Posterior vena cava (tissue), 2 donors: ENCODE measurements at places on chromosomes 4 and X. TPM values are rescaled to one million over a fixed set of nuclear protein-coding genes. Genes with fewer than 3 reads are reported as not detected.

Gene SSX2
- not detected for total RNA-seq

DNA sequence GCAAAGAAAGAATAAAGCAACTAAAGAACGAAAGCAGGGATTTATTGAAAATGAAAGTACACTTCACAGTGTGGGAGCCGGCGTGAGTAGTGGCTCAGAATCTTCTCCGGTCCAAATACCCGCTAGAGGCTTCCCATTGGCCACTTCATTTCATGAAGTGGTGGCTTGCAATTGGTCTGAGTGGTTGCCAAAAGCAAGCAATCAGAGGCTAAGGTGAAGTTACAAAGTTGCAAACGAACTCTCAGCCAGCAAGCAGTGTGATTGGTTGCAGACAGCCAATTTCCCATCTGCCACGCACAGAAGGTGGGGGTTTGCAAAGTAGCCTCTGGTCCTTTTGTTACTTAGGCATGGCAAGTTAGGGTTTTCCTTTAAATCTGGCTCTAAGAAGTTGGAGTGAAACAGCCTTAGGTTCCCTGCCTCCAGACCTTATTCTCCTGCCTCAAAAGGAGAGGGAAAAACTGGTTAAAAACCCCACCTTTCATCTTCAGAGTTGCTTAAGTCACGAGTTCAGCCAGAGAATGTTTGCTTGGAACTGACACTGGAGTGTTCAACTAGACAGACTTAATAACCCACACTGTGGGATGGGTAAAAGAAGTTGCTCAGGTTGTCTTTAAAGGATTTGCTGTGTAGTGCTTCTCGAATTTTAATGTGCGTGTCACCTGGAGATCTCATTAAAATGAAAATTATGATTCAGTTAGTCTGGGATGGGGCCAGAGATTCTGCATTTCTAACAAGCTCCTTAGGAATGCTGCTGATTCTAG, 6.9 kb upstream of the CLOCK start:
- DNase-seq: no peak

- no peak for DNase-seq
These were observed 407.3 kb upstream of the SLIT2 start for GRCh38 chr4:19844446-19844845.

Gene DIPK2B
- total RNA-seq: 32.2 TPM

DNA sequence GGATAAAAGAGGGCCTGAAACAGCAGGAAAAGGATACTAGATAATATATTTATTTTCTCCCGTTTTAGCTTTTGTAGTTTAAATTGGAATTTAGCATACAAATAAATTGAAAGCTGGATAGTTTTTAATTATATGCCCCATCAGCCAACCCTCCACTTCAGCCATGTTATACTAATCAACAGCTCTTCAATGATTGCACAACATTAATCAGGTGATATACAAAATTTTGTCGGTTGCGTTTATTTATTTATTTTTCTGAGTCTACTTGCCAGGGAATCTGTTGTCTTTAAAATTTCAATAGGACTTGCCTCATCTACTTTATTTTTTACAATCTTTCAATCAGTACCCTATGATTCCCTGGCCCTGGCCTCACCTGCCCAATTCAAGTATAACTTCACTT, 12.1 kb downstream of the DGKK start:
- DNase-seq: no peak

Gene CT47B1
- total RNA-seq: not detected

Gene C1QTNF7
- total RNA-seq: 6.8 TPM

DNA sequence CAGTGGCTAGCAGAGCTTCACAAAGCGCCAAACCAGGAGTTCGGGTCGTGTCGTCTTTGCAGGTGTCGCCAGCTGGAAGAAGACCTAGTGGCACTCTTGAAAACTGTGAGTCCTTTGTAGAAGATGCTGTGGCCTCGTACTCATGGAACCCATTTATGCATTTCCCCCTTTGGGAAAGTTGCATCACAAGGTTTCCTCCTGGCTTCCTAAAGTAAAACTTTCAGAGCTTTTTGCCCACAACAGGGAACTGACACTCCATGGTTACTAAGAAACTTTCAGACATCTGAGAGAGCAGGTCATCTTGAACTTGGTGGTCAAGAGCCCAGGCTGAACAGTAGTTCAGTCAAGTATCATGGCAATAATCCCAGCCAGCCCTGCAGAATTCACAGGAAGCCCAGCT, 15.9 kb upstream of the NOCT start:
- no peak for DNase-seq

Gene GATB
- 14.2 TPM for total RNA-seq

DNA sequence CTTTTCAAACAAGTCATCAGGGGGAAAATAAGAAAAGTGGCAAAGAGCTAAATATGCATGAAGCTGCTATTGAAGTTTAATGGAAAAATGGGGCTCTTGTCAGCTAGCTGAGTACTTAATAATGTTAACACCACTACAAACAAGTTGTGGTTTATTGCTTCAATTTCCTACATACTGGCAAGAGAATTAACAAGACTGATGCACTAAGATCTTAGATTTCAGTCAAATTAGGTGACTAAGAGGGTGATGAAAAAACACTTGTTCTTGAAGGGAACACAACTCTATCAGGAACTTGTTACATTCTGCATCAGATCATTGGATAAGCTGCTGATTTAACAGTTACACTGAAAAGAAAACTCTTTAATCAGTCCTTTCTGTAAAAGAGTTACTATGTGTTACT, 234.6 kb upstream of the AFF2 start:
- no peak for DNase-seq

Gene HAND2
- total RNA-seq: 3.5 TPM

DNA sequence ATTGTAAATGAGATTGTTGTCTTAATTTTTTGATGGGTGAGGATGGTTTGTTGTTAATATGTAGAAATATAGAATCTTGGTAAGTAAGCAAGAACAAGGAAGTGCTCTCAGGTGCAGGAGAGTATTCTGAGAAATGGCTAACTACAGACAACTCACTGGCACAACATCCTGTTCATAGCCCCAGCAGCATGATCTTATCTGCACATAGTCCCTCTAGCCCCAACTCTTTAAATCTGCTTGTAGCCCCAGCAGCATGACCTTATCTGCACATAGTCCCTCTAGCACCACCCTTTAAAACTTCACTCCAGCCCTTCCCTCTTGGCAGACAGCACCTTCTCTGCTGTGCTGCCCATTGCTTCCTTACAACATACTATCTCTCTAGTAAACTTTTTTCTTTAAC, 1957.1 kb upstream of the ADGRL3 start:
- DNase-seq: no peak
